Stimulated activated CD4-positive, alpha-beta T cell treated with anti-CD3 and anti-CD28 coated beads, Interleukin-2, amount 100 ng/mL, for 4 hours (primary cell): ENCODE measurements at places on chromosomes 2 and 18.

- DNase-seq, result no peak
These were observed 47.8 kb upstream of the ST3GAL5 start for GRCh38 chr2:85936421-85937068.

- no peak for DNase-seq
These were observed 74.0 kb downstream of the BCL2 start for GRCh38 chr18:63245600-63245999.

GRCh38 chr2:241902357-241902991, 32.9 kb downstream of the RTP5 start:
- no peak for DNase-seq

DNA sequence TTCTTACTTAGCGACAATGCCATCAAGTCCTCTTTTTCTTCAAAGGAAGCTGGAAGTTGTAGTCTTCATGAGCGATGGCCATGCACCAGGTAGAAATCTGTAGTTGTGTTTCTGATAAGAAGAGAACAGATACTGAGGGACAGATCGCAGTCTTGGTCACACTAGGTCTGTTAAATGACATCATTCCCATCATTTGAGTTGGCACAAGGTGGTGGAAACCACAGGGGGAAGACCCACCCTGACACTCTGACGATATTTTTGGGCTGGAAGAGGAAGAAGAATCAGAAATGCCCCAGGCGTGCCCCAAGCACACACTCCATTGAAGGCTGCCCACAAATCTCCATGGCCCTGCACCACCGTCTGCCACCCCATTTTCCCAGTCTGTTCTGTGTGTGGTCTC, 89.0 kb upstream of the BOD1L2 start:
- no peak for DNase-seq

GRCh38 chr2:17166506-17166905, 351.7 kb downstream of the RAD51AP2 start:
- no peak for DNase-seq

- DNase-seq, result no peak
These were observed 301.0 kb upstream of the SLC39A10 start for GRCh38 chr2:195356026-195356425.

DNA sequence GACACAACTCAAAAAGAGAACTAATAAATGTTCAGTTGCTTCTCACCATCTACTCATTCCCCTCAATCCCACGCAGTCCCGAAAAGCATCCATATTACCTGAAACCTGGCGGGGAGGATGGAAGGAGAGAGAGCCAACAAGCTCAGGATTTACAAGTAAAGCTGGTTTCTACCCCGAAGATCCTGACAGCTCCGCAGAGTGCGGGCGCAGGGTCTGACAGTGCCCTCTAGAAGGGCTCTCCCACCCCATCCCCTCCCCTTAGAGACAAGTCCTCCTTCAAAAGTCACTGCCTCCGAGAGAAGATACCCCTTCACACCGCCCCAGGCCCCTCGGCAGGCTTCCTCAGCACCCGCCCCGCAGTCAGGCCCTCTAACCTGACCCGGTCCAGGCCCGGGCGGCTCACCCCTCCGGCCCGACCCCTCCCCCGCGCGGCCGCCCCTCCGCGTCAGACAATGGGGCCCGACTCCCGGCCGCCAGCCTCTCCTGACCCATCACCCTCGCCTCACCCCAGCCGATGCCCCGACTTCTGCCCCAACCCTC, 550 bp downstream of the RAB1A start:
- DNase-seq, result peak; percentile 6

GRCh38 chr2:157793053-157793612, 83.0 kb downstream of the ACVR1 start:
- DNase-seq, result no peak

- no peak for DNase-seq
These were observed 4.7 kb upstream of the STAMBP start for GRCh38 chr2:73823916-73824523.

GRCh38 chr2:190980630-190981209, 33.3 kb downstream of the STAT1 start:
- no peak for DNase-seq

- no peak for DNase-seq
These were observed 818.5 kb upstream of the SALL3 start for GRCh38 chr18:78160961-78161656.

DNA sequence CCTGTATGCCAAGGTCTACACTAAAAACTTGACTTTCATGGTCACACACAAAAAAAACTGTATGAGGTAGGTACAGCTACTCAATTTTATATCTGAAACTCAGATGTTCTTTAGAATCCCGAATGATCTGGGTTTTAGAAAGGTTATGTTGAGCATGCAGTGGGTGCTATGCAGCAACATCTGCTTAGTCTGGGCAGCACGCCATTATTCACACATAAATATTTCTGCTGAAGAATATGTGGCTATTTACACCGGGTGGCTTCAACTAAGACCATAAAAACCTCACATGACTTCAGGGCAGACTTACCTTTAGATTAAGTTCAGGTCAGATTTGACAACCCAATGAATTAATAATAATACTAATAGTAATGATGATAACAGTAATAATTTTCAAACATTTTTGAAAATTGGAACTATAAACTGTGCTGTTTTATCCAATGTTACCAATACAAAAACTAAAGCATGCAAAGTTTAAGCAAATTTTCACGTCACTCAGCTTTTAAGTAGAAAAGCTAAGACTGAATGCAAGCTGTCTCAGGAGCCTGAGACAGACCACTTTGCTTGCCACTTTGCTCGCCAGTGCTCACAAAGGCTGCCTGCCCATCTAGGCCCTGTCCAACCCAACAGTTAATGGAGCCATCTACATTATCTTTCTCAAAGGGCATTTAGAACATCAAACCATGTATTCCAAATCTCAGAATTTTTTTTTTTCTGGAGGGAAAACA, 292.0 kb downstream of the CNTNAP5 start:
- no peak for DNase-seq

- DNase-seq, result no peak
These were observed 48.1 kb upstream of the RAPH1 start for GRCh38 chr2:203583084-203583695.

DNA sequence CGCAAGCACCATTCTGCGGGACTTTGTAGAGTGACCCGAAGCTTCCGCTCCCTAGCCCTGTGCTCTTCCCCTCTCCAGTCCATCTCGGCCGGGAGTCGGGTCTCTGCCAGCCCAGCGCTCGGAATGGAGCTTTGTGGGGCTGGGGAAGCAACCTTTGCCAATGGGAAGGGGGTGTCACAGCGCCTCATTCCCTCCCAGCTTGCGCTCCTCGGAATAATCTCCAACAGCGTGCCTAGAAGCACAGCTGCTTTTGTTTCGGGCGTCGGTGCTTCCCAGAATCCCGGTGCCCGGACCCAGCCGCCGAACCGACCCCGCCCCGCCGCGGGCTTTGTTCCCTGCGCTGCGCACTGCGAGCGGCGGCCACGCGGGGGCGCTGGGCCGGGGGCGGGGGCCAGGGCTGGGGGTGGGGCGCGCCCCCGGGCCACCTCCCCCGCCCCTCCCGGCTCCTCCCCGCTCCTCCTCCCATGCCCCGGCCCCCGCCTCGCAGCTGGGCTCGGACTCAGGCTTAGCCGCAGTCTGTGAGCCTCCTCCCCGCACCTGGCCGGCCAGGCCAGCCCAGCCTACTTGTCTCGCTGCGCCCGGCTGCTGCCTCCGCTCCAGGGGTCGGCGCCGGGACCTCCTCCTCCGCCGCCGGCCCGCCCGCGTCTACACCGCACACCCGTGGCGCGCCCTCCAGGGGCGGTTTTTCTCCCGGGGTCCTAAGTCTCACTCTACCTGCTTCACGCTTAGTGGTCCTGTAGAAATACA, 77.7 kb upstream of the SMAD2 start:
- peak; percentile 22 for DNase-seq

DNA sequence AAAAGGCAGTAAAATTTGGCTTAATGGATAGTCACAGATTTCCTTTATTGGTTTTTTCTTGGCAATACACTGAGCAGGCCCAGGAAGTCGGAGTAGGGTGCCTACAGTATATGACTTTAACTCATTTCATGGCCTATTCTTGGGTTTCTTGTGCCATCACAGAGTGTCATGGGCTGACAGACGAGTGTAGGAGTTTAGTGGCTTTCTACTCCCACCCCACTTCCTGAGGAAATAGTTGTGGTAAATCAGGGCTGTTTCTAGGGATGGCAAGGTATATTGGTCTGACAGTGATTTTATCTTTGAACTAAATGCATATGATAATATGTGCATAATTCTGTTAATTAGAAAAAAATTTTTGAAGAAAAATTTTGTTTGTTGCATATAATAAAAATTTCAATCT, 100.1 kb downstream of the PLCL1 start:
- peak; percentile 33 for DNase-seq

GRCh38 chr18:74714791-74715190, 117.1 kb downstream of the ZNF407 start:
- no peak for DNase-seq

- DNase-seq, result no peak
These were observed 70.4 kb downstream of the IL1R2 start for GRCh38 chr2:102061962-102062795.

- no peak for DNase-seq
These were observed 261.1 kb downstream of the ANAPC1 start for GRCh38 chr2:111622859-111623258.

DNA sequence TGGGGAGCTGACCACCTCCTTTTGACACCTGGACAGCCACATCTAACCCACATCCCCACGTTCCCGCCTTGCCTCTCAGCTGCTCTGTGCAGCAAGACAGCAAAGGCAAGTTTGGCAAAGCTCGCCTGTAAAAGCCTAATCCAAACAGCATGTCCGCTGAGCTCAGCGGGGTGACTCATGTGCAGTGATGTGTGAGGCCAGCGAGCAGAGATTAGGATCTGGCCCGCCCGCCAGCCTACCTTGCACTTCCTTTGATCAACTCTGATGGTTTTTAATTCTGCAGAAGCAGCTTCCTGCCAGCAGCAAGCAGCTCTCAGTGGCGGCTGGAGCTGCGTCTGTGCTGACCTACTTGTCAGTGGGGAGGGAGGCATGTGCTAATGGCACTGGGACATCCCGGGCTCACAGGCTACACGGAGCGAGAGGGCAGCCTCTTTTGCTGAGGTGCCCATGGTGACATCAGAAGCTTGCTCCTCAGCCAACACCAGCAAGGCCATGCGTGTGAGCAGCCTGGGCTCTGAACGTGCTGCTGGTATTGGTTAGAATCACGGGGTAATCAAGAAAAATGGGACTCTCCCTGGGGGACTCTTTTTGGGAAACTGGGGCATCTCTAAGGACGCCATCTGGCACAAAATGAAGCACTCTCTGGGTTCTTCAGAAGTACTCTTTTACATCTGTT, 36.0 kb upstream of the EML4 start:
- peak; percentile 82 for DNase-seq

GRCh38 chr2:201157694-201158093, 25.2 kb upstream of the CASP10 start:
- no peak for DNase-seq

DNA sequence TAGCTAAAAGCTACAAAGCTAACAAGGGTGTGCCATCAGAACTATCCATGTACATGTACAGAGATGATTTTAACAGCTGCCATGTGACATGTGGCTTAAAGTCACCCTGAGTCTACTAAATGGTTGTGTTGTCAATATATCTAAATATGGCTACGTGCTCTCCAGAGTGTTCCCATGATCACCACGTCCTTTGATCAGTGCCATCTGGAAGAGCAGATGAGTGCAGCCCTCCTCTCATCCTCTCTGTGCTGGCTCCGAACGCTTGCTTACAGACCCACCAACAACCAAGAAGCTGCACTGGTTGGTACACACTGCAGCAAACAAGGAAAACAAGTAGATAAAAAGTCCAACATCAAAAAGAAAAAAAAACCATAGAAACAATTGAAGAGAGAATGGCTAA, 88.6 kb upstream of the NARS1 start:
- no peak for DNase-seq

DNA sequence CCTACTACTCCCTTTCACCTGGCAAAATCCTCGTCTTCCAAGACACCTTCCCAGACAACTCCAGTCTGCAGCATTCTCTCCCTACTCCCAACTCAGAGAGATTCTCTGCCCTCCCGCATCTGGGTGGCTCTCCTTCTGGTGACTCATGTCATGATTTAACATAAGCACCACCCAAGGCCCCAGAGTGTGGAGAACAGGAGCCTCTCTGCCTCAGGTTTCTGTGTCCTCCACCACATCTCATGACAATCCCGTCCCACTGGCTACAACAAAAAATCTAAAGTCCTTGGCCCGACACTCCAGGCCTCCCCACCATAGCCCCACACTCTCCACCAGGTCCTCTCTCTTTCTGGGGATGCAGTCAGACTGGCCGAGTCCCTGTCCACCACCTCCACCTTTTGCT, 197.1 kb downstream of the BCL11A start:
- no peak for DNase-seq

GRCh38 chr2:49129034-49129433, 25.3 kb downstream of the FSHR start:
- DNase-seq, result no peak

DNA sequence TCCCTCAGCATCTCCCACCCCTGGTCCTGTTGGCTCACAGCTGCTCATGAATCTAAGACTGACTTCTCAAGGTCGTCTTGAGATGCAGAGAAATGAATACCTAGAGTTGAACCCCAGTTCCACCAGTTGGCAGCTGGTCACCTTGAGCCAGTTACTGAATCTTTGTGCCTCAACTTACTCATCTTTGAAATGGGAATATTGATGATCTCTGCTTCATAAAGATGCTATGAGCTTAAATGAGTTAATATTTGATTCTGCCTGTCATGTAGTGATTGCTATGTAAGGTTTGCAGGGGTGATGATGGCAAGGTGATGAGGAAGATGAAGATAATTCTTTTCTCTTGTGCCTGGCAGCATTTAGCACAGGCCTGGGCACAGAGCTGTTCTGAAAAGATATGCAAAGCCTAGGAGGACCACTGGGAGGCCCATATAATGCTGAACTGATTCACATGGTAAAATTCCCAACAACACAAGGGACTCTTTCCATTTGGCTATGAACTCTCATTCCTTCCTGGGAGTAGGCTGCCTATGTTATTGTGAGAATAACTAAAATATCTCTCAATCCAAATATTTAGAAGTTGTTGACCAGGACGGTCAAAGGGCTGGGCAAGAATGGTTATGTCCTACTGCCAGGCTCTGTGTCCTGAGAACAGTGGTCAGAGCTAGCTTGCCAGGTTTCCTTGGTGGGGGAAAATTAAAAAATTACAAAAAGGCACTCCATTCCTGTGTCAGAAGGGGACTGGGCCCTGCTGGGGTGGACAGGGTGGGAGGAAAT, 70.9 kb downstream of the APOB start:
- DNase-seq, result no peak

- no peak for DNase-seq
These were observed 169.6 kb upstream of the BOD1L2 start for GRCh38 chr18:56977309-56977708.

GRCh38 chr18:5311301-5311989, 15.9 kb upstream of the ZBTB14 start:
- DNase-seq, result no peak

DNA sequence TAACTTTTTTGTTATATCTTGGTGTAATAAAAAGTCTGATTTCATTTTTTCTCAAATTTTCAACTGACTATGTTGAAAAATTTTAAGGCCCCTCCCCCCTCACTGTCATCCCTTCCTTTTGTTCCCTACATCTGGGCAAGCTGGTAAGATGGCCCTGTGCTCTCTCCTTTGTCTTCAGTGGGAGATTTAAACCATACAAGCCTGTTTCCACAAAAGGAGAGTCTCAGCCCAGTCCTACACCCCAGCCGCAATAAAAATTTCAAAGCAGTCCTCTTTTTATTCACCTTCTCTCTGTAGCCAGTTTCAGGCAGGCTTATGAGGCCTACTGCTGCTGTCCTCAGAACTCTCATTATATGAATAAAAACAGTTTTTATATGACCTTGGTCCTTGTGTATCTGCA, 630.5 kb downstream of the CBLN2 start:
- DNase-seq, result no peak

- DNase-seq, result no peak
These were observed 175.0 kb downstream of the L3MBTL4 start for GRCh38 chr18:6239716-6240115.
